Stimulated activated CD8-positive, alpha-beta memory T cell treated with anti-CD3 and anti-CD28 coated beads, Interleukin-4, amount 100 ng/mL, for 24 hours (primary cell): ENCODE measurements at places on chromosomes 5 and 9.

- DNase-seq = no peak
These were observed 13.1 kb upstream of the IFNA5 start for GRCh38 chr9:21317956-21318923.

DNA sequence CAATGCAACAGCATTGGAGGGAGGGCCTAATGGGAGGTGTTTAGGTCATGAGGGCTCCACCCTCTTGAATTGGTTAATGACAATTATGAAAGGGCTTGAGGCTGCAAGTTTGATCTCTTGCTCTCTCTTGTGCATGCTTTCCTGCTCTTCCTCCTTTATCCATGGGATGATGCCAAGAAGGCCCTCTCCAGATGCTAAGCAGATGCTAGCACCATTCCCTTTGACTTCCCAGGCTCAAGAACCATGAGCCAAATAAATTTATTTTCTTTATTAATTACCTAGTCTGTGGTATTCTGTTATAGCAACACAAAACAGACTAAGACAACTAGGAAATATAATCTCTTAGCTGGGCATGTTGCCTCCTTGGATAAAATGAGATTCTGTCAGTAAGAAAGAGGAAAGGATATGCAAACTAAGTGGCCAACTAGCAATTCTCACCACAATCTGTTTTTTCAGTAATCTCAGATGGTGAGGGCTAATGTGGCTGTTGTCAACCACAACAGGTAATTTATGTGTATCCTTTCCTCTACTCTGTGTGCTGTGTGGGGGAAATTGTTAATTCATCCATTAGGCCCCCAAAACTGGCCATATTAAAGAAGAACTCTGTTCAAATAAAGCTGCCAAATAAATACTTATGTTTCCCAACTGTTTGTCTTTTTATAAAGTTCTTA is 269.1 kb upstream of the CD180 start:
- no peak for DNase-seq

- no peak for DNase-seq
These were observed 108.4 kb upstream of the PRSS3 start for GRCh38 chr9:33686942-33687341.

- no peak for DNase-seq
These were observed 957 bp downstream of the PRELID1 start for GRCh38 chr5:177304392-177305119.

DNA sequence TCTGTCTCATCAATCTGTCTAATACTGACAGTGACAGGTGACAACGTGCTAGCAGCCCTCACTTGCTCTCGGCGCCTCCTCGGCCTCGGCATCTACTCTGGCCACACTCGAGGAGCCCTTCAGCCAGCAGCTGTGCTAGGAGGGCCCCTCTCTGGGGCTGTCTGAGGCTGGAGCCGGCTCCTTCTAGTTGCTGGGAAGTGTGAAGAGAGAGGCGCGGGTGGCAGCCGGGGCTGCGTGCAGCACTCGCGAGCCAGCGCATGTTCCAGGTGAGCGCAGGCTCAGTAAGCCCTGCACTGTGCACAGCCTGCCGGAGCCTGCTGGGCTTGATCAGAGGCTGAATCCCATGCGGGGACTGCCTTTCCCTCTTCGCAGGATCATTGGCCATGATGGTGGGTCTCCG is 330.7 kb downstream of the CDH10 start:
- DNase-seq = no peak

DNA sequence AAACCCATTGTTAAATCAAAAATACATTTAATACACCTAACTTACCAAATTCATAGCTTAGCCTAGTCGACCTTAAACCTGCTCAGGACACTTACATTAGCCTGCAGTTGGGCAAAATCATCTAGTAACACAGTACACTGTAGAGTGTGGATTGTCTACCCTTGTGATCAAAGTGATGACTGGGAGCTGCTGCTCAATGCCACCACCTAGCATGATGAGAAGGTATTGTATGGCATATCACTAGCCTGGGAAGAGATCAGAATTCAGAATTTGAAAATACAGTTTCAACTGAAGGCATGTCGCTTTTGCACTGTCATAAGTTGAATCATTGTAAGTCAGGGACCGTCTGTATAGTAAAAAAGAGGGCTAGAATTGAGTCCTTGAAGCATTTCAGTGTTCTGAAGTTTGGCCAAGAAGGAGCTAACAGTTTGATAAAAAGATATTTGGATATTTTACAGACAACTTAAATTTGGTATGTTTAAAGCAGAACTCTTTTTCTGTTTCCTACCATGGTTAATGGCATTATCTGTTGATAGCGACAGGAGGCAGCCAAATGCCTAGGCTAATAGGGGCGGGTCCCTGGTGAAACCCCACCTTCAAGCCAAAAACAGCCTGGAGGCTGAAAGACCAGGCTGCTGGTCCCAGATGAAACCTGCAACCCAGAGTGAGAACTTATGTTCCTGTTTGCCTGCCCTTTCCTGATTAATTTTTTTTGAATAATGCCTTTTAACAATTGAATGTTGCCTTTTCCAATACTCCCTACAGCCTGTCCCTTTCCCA is 23.0 kb downstream of the SMIM15 start:
- no peak for DNase-seq

GRCh38 chr5:80082731-80083100 is 47.6 kb downstream of the THBS4 start:
- peak; percentile 50 for DNase-seq

DNA sequence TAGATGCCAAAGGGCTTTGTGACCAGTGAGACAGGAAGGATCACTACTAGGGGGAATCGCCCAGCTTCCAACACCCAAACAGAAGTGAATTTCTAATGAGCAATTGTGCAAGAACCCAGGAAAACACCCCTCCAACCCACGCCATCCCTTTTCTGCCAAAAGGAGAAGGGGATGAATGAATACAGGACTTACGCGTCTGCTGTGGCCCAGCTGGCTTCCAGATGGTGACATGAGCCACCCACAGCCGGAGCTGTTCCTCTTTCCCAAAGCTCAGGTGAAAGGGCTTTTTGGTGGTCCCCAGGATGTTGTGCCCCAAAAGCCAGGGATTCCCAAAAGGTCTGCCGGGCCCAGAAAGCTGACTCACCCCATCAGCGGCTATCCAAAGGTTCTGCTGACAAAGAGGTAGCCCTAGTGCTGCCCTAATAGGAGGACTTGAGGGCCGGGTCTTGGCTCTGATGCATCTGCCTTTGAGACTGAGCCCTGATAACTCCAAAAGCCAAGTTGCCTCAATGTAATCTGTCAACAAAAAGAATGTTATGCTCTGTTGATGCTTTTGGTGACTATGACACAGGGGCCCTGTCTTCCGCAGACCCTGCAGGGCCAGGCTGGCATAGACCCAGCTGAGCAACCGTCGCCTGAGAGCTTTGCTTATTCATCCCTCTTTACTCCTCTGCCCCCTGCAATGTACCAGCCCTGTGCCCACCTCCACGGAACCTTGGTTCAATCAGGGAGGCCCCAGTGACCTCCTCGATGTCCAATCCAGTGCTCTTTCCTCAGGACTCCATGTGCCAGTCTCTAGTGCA is 14.5 kb downstream of the GSN start:
- DNase-seq = no peak

- DNase-seq = no peak
These were observed 257.1 kb downstream of the SAXO1 start for GRCh38 chr9:18775930-18776329.

GRCh38 chr5:153625826-153626354 is 135.4 kb downstream of the GRIA1 start:
- DNase-seq = no peak

- no peak for DNase-seq
These were observed 140.2 kb downstream of the NFIB start for GRCh38 chr9:14173713-14174112.

DNA sequence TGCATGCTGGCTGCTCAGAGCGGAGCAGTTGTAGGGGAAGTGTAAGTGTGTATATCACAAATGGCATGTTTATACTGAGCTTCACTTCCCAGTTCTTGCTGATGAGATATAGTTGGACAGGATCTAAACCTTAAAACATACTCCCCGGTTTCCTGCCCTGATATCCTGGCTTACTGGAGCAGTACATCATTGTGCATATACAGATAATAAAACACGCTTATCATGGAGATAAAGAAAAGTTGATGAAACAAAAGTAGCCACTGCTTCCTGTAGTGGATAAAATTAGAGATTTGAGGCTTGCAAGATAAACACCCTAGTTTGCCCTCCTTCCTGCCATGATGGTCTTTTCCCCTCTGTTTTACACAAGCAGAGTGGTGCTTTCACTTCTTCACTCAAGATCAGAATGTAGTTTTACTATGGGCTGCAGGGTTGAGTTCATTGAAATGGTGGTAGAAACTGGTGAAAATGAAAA is 15.0 kb downstream of the NPR3 start:
- no peak for DNase-seq

GRCh38 chr5:56640763-56641406 is 174.5 kb upstream of the MAP3K1 start:
- no peak for DNase-seq

DNA sequence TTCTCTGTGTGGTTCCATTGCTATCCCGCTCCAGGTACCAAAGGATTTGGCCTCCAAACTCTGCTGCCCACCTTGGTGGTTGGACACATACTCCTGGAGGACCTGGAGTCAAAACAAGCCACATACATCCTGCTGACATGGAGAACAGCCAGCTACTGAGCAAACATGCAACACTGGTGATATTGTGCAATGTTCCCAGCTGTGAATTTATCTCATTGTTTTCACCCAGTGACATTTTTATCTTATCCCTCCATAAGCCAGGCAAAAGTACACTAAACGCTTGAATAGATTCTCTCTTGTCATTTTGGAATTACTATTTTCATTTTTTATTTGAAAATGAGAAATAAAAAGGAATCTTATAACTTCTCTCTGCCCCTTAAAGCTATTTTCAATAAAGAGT is 11.1 kb upstream of the CTSL start:
- DNase-seq = no peak

DNA sequence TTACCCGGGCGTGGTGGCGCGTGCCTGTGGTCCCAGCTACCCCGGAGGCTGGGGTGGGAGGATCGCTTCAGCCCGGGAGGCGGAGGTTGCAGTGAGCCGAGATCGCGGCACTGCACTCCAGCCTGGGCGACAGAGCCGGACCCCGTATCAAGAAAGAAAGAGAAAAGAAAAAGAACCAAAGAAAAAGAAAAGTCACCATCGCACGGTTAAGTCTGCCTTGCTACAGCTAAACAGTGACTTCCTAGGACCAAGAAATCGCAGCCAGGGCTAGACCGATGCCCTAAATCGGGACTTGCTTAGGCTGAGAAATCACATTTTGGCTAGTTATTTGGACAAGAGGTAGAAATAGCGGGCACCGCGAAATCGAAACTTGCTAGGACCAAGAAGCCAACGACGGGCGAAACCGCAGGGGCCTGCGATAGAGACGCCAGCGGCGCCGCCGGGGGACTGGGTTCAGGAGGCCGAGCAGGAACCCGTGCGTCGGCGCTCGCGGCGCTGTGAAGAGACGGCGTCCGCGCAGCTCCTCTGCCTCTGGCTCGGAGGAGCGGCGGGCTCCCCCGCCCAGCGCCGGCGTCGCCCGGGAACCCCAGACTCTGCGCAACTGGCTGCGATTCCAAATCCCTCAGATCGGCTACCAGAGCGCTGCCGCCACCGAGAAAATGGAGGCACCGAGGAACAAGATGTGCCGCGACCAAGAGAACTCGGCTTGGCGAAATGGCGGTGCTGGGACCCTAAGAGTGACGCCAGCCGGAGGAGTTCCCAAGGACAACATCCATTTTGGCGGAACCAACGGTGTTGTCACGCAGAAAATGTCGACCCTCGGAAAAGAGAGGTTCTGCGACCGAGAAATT is 26.1 kb upstream of the ANXA2R start:
- DNase-seq = peak; percentile 52

GRCh38 chr5:178551059-178551458 is 39.1 kb downstream of the COL23A1 start:
- DNase-seq = no peak

DNA sequence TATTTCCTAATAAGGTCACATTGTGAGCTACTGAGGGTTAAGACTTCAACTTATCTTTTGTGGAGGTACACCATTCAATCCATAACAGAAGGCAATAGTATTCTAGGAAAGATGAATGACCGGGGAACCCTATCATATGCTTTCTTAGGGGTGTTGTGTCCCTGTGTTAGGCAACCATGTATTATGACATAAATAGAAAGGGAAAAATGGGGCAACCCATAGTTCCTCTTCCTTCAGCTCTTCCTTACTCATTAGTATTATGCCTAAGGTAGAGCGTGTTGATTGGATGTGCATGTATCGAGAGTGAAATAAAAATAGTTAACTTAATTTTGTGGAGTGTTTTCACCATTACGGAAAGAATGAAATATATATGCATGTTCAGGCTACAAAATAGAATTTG is 6.0 kb upstream of the CCNJL start:
- no peak for DNase-seq

GRCh38 chr5:88214655-88215054 is 54.0 kb downstream of the TMEM161B start:
- no peak for DNase-seq

DNA sequence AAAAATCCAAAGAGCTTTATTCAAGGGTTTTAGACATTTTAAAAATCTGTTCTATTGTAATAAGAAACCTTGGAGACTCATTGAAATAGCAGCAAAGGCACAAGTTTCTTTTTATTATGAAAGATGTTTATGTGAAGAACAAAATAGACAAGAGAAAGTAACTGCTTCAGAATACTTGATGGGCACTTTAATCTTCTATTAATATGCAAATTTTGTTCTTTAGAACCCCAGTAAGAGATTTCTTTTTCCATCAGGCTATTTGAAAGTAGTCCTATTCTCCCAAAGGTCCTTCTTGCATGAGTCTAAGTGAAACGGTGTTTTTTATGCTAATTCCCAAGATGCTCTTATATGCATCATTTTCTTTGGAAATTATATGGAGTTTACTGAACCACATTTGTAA is 602.0 kb downstream of the EFNA5 start:
- DNase-seq = no peak

- no peak for DNase-seq
These were observed 13.3 kb downstream of the SLC25A46 start for GRCh38 chr5:110751902-110752762.

DNA sequence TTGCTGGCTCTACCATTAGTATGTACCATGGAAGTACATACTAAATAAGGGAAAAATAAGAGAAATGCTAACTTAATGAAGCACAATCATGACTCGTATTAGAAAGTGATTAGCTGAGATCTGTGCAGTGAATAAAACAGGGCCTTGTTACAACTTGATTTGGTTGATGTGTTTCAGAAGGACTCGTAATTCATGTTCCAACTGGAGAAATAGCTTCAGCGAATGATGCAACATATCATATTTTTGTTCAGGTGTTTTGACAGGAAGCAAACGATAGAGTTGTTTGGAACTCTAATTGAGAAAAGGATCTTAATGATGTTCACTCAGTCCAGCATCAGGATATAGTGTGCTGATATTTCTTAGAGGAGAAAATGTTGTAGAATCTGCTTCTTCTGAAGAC is 474.6 kb upstream of the WWC1 start:
- DNase-seq = no peak

GRCh38 chr9:71249729-71250317 is 128.4 kb upstream of the TRPM3 start:
- DNase-seq = no peak

DNA sequence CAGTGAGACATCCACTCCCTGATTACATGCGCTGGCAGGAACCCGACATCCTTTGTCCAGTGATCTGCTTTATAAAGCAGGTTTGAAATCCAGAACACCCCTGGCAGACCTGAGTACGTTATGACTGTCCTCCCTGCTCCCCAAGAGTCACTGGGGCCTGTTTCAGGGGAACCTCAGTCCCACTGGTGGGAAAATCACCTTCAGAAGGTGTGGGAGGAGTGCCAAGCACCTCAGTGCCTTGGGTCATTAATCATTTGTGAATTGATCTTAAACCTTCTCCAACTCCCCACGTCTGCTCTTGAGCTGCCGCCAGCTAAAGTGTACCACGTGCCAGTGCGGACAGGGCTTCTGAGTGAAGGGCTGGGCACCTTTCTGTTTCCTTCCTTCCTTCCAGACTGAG is 16.2 kb downstream of the SLC6A3 start:
- no peak for DNase-seq

- DNase-seq = no peak
These were observed 796 bp upstream of the TPRN start for GRCh38 chr9:137201205-137201868.
